ENCODE measurements at places on chromosomes 1 and 21.
A peak's percentile ranks its signal among the peaks of the same experiment; 100 is the strongest.

DNA sequence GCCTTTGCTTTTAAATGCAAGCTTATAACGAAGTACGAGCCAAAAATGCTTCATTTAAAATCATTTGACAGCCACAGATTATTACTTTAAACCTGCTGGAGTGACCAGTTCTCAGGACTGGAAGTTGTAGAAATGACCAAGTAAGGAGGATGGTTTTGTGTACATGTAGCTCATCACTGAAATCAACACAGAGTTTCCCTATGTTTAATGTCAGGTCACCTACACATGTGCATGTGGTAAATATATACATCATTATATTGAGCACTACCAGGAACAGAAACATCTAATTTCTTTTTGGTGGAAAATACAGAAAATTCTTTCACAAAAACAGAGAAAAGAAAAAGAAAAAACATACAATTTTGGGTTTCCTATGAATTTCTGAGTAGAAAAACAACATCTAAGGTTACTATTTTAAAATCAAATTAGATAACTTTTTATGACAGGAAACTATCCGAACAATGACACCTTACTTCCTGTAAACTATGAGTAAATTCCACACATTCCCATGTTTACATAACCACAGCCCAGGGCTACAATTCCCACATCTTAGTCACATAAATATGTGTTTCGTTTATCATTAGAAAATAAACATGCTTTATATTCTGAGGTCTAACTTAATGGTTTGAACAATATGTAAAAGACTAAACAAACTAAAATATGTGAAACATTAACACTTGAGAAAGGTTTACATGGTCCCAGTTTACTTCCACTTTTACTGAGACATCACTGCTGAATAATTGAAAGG lies 73.6 kb downstream of the ZNF281 start:
- no peak for DNase-seq

DNA sequence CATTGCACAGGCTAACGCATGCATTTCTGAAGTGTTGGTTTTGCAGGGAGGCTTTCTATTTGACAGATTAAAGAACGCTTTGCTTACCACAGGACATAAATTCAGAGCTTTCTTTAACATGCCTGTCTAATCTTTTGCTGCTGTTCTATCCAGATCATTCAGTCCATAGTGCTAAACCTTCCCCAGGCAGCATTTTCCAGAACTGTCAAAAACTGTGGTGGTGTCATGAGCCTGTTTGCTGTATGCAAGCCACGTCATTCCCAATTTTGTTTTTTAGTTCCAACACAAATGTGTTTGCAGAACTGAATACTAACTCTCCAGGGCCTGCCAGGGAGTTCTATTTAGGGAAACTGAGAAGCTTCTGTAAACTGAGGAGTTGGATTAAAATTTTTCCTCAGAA lies 390.5 kb upstream of the LYPLAL1 start:
- DNase-seq: no peak

- DNase-seq: peak; percentile 39
These were observed at the start of gene RAB4A for GRCh38 chr1:229270547-229271447. Gene RAB4A (plus strand): TSS chr1:229271111. CDS start chr1:229271340, 229 bp downstream.

- no peak for DNase-seq
These were observed 8.6 kb downstream of the ALPL start for GRCh38 chr1:21517660-21518480.

DNA sequence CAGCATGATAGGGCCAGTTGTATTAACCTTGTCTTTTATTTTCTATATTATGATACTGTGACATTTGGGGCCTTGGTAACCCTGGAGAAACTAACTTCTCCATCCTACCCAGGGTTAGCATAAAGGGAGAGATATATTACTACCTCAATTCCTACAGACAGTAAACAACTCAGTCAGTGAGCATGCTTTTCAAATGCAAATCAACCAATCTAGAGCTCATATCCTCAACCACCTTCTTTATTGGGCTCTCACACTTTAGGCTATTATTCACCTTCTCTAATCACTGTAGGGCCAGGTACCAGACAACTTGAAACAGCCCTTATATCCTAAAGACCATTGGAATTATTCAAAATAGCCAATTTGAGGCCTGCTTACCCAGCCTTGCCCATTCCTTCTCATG lies 477.6 kb downstream of the PTPRC start:
- no peak for DNase-seq

DNA sequence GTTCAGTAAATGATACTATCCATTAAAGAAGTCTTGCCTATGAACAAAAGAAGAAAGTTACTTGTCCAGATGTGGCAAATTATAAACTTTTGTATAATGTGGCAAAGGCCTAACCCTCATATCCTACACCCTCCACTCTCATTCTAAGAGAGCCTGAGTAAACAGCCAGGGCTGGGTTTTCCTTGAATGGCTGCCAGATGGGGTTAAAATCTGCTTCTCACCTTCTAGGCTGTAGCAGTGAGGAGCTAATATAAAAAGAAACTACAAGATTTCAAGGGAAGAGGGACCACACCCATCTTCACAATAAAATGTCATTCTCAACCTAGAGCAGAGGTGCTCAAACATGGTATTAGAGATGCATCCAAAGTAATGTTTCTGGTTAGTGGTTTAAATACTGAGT lies 8.9 kb downstream of the RABIF start:
- DNase-seq: no peak

DNA sequence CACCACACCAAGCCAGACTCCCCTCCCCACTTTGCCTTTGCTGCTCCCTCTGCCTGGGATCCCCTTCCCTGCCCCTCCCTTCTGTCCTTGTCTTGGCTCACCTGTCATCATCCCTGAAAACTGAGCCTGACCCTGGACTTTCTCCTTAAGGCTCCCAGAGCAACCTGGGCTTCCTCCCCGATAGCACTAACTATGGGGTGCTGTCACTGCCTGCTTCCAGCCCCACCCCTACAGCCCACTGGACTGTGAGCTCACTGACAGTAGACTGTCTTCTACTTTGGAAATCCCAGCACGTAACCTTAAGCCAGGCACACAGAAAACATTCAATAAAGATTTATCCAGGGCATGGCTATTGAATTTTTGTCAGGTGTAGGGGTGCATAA lies 9.5 kb upstream of the CSF1 start:
- no peak for DNase-seq

- DNase-seq: no peak
These were observed 23.7 kb downstream of the CAMK1G start for GRCh38 chr1:209607102-209607794.

DNA sequence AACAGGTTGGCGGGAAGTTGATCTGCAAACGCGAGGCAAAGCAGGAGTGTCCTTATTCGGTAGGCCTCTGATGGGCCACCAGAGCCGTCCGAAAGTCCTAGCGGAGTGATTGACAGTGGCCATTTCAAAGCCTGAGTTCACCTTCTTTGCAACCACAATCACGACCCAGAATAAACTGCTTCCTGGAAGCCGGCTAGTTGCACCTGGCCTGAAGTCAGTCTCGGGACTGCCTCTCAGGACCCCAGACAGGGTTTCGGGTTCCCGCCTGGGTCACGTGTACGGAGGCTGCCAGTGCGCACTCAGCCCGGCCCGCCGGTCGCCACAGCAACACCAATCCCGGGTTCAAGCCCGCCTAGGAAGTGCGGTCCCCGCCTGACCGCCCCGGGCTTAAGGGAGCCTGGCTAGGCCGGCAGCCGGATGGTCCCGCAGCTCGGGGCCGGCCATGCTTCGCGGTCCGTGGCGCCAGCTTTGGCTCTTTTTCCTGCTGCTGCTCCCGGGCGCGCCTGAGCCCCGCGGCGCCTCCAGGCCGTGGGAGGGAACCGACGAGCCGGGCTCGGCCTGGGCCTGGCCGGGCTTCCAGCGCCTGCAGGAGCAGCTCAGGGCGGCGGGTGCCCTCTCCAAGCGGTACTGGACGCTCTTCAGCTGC lies at the start of gene TOR3A:
TOR3A (plus strand) TSS at position 384 of the 646 bp plus-strand sequence; CDS start at position 443, 59 bp downstream.
- peak; percentile 45 for DNase-seq

DNA sequence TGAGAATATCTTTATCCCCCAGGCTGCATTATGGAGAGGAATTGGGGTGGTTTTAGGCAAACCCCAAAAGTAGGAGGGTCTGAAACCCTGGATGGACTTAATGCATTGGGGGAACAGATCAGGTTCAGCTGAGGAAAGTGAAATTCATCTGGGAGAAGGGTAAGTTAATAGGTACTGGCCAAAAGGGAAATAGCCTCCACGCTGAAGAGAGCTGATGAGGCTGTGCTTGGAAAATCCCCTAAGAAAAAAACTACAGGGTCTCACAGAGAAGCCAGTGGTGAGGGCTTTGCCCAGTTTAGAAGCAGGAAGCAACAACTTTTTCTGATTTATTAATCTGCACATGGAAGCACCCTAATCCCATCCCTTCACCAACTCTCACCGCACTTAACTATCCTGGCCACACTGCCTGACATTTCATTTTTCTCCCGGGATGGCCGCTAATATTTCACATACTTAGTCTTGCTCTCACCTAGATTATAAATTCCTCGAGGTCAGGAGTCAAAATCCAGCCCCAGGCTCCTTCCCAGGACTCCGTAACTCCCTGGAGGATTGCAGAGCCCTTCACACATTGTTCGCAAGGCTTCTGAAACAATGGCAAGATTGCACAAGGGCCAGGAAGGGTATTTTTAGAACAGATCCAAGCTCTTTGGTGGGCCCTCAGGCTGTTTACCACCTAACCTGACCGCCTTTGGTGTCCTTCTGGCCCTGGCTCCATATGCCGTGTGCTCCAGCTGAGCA lies 60.9 kb upstream of the TARBP1 start:
- no peak for DNase-seq

GRCh38 chr21:39796466-39796865 lies 51.5 kb downstream of the IGSF5 start:
- no peak for DNase-seq

- no peak for DNase-seq
These were observed 651 bp downstream of the ZBTB8A start for GRCh38 chr1:32539584-32540571.

GRCh38 chr1:10528066-10529014 lies 53.6 kb downstream of the PEX14 start:
- DNase-seq: no peak

DNA sequence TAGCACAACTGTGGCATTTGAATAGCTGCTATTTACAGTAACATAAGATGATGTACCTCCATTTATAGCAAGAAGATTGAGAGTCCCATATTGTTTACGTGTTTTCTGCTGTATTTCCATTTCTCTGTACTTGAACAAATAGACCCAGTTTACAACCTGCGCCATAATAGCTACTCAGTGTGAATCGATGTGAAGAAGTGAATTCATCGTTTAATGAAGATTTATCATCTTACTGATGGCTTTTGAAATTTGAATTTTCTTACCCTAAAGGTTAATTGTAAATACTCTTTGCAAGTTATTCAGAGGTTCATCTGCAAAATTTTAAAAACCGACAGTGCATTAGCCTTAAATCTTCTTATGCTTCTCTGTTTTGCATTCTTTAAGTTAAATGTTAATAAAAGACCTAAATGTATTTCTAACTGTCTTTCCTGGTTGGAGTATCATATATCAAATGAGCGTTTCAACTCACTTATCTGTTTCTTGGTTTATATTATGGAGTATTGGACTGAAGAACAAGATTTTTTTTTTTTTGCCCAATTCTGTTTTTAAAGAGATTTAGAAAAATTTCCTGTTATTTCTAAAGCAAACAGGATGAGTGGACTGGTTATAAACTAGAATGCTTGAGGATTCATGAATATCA lies 2.2 kb downstream of the MACO1 start:
- DNase-seq: no peak

DNA sequence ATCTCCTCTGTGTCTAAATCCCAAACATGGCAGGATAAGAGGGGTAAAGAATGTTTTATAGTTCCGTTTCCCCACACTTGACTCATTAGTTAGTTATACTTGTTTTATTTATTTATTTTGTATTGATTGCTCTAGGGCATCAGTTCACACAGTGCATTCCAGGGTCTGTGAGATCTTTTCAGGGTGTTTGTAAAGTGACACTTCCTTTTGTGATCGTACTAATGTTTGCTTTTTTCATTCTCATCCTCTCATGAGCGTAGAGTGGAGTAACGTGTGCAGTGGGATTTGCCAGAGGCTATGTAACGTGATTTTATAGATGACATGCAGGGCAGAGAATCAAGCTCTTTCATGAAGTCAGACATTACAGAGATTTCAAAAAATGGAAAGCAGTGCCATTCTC lies 103.2 kb downstream of the SCCPDH start:
- DNase-seq: no peak

DNA sequence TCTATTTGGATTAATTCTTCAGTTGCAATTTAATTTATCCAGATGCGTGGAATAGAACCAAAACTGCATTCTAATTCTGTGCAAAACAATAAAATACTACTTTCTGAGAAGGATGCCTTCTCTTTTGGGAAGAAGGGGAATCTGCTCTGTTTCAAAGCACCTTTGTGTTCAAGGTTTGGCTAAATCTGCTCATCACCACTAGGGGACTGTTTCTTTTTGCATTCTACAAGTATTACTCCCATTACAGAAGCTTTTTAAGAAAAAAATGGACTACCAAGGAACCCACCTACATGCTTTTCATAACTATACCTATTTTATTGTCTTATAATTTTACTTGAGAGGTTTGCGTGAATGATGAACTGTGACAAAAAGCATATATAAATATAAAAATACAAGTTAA lies 18.2 kb downstream of the MRPS6 start:
- DNase-seq: no peak

DNA sequence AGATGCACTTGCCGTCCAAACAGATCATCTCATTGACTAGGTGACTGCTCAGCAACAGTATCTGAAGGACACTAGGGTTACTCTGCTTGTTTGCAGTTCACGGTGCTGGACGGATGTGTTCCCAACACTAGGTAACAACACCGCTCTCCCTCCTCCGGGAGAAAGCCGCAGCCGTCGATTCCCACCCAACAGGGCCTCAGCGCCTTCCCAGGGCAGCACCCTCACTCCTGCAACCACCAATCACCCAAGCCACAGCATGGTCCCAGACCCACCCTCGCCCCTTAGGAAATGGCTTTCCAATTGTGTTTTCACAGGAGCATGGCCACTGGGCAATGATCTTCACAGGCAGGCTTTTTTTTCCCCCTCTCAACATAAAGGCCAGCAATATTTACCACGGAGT lies 779 bp downstream of the TLR5 start:
- DNase-seq: no peak

DNA sequence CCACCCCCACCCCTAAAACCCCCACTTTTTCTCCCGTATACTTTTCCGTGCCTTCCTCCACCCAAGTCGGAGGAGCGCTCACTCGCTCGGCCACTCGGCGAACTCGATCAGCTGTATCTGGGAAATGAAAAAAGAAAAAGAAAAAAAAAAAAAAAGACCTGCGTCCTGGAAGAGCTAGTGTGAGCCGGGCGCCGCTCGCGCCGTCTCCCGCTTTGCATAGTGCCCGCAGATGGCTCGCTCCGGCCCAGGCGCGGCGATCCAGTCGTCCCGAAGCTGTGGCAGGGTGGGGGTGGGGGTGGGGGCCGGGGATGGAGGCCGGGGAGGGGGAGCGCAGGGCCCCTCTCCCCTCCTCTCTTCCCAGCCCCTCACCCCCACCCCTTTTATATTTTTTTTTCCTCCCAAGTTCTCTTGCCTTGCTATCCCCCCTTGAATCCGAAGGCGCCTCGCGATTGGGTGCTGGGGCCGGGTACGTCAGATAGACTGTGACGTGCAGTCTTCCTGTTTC lies 299 bp upstream of the PROX1 start:
- no peak for DNase-seq

DNA sequence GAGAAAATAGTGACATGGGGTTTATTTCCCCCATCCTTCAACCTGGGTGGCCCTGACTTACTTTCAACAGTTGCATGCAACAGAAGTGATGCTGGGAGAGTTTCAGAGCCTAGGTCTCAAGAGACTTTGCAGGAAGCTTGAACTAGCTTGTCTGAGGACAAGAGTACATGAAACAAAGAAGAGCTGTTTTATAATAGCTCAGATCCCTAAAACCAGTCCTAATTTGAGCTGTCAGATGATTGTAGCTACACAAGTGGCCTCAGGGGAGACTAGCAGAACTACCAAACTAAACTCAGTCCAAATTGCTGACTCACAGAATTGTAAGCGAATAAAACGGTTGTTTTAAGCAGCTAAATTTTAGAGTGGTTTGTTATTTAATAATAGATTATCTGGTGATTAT lies 17.1 kb downstream of the RC3H1 start:
- DNase-seq: no peak

Measured in stimulated activated CD4-positive, alpha-beta T cell treated with anti-CD3 and anti-CD28 coated beads, TNF-alpha, amount 100 ng/mL, for 1 hour (primary cell).